ENCODE measurements at places on chromosomes 1 and 21.

DNA sequence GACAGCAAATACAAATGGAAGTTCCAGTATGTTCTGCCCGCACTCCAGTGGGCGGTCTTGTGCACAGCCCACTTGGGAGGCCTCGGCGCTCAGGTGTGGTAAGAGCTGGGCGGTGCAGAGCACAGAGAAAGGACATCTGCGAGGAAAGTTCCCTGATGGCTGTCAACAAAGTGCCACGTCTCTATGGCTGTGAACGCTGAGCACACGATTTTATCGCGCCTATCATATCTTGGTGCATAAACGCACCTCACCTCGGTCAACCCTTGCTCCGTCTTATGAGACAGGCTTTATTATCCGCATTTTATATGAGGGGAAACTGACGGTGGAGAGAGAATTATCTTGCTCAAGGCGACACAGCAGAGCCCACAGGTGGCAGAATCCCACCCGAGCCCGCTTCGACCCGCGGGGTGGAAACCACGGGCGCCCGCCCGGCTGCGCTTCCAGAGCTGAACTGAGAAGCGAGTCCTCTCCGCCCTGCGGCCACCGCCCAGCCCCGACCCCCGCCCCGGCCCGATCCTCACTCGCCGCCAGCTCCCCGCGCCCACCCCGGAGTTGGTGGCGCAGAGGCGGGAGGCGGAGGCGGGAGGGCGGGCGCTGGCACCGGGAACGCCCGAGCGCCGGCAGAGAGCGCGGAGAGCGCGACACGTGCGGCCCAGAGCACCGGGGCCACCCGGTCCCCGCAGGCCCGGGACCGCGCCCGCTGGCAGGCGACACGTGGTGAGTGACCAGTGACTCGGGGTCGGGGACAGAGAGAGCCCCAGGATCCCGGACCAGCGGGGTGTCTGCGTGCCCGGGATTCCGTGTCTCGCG, at the start of gene IL12RB2:
TSS of gene IL12RB2 (plus strand) at position 623 of the 810 bp plus-strand sequence. CDS start 12,496 bp downstream, outside the sequence.
- peak; percentile 25 for DNase-seq

DNA sequence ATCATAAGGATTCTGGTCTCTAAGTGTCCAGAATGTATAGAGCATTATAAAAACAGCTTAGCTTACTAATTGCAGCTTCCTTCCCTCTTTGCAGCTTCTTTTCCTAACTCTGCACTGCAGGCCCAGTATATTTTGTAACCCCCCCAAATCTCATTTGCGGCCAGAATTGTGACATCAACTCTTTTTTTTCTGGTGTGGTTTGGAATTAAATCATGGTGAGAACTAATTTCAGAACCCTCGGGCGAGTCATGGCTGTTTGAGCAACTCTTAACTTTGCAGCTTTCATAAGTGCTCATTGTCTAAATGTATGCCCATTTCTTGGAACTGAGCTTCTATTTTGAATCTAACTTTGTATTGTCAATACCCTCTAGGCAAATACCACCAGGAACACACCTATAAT, 187.4 kb downstream of the CYYR1 start:
- DNase-seq = no peak

GRCh38 chr1:209805341-209805781, 581 bp downstream of the IRF6 start:
- DNase-seq = no peak

DNA sequence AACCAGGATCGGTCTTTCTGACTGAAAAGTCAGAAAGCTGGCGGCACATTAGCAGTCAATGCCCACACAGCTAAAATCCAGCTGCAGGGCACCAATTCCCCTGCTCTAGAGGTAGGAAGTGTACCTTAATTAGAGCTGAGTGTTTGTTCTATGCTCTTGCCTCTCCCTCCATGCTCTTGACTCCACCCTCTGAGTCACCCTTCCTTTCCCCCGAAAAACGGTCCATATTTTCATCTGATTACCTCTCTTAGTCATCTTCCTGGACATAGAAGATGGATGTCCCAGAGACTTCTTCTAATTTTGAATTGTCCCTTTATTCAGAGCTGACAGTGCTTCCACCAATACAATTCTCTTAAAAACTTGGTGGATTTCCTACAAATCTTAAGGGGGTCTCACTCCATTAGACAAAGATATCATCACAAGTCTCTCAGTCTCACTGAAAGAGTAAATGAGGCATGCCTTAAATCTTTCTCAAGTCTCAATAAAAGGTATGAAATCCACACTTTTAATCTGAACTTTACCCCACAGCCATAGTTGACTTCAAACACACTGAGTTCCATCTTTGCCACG, 44.1 kb upstream of the SLC19A1 start:
- no peak for DNase-seq

DNA sequence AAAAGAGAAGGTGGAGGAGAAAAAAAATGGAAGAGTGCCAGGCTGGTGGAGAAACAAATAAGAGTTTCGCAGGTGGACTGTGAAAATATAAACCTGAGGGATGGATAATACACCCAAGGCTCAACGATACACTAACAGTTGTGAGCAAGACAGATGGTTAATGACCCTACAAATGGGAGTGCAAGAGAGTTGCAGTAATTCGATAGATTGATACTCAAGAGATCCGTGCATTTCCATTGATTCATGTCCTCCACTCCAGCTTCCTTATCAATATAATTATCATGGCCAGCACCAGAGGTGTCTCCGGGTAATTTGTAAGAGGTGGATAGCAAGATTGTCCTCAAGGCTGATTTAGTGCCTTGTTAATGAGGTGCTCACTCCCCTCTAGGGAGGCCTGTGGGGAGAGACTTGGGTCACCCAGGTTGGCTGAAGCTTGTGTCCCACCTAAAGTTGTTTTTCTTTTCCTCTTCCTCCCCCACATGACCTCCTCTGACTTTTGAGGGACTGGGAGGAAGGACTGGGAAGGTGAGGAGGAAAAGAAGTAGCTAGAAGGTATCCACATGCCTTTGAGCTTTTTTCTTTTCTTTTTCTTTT, 221.8 kb upstream of the KIAA0040 start:
- no peak for DNase-seq

GRCh38 chr1:17502326-17502778, 37.1 kb upstream of the ARHGEF10L start:
- DNase-seq = peak; percentile 19

GRCh38 chr21:41989698-41990097, 20.5 kb downstream of the ZBTB21 start:
- DNase-seq = no peak

DNA sequence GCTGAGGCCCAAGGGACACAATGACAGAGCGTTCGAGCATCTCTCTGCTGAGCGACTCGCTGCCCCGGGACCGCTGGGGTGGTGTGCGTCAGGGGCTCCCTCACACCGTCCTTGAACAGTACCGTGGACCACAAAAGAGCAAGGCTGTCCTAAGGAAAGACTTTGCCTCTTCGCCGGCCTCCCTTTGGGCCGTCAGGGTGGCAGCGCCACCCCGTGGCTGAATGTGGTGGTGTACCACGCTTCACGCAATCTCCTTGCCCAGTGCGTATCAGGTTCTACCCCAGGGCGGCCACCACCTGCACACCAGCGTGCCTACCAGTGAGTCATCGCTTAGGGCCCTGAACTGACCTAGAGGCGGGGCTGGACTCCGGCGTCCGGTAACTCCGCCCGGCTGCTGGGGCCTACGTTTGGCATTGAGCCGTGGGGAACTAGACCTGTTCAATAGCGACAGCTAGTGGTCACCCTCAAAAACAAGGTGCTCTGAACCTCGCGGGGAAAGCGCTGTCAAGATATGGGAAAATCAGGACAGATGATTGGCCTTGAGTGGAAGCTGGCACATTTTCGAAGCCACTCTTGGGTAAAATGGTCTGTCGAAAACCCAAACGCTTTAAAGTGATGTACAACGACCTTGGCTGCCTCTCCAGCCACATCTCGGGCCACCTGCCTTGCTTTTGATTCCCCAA, 8.1 kb upstream of the TRAF3IP3 start:
- no peak for DNase-seq

DNA sequence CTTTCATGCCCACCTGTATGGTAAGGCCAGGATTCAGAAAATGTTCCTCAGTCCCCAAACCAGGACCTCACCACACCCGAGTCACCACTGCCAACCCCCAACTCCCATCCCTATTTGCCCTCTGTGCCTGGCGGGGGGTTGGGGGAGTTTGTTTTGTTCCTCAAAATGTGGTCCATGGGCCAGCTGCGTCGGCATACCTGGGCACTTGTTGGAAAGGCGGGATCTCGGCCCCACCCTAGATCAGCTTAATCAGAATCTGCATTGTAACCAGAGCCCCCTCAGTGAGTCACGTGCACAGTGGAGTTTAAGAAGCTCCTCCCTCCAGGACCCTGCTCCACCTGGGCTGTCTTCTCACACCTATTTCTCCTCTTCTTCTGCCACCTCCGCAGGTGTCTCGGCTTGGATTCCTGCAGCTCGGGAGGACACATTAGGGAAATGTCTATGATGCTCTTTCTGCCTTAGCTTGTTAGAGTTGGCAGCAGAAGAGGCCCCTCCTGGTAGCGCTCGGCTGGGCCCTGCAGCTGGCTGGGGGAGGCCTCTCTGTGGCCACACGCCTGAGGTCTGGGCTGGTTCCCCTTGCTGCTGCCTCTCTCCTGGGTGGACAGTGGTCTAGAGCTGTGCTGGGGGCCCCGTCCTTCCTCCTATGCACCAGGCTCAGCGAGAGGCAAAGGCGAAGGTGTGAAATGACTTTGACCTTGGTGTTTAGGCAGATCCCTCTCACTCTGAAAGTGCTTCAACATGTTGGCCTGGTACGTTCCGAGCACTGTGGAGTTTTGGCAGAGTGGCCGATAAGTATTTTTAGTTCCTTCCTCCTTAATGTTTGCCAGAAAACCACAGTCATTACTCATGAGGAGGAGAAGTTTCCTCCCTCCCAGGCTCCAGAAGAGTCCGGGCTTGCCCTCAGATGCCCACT, 41.8 kb upstream of the CAMTA1 start:
- no peak for DNase-seq

DNA sequence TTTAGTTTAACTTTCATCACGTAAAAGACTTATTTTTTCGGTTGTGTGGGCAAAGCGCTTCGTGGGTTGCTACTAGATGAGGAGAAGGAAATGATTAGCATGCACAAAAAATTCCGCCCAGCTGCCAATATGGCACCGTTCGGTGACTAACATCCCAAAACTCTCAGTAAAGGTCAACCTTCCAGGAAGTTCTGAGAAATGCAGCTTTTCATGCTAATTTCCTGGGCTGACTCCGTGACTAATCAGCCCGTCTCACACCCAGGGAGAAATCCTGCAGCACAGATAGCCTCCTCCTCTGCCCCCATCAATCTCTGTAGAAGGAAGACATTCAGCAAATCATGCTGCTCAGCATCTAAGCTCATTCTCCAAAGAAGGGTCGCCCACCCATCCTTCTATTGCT, 34.1 kb downstream of the TMCO4 start:
- DNase-seq = no peak

DNA sequence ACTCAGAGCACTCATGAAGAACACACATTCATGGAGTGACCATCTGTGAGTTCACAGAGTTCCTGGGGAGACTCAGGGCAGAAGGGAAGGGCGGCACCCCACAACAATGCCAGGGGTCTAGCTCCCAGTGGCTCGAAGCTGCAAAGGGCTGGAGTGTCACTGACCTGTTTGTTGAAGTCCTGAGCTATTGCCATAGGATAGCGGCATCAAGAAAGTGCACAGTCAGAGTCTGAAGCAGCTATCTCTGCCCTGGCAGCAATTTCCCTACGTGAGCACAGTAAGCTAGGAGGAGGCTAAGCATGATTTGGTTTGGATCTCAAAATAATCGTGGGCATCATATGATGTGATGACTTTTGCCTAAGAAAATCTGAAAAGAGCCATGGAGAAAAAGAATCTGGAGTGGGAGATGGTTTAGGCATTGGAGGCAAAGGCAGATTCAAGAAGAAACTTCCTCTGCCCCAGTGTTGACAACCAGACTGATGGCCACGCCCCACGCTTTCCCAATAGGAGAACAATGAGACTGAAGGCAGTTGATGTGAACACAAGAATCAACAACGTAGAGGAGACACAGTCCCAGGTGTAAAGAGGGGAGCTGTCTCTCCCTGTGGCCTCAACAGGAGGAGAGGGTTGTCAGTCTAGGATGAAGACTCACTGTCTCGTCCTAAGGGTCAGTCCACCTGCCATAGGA, 100.0 kb upstream of the SLC25A33 start:
- no peak for DNase-seq

GRCh38 chr1:117173006-117173405, 37.7 kb downstream of the VTCN1 start:
- DNase-seq = no peak

DNA sequence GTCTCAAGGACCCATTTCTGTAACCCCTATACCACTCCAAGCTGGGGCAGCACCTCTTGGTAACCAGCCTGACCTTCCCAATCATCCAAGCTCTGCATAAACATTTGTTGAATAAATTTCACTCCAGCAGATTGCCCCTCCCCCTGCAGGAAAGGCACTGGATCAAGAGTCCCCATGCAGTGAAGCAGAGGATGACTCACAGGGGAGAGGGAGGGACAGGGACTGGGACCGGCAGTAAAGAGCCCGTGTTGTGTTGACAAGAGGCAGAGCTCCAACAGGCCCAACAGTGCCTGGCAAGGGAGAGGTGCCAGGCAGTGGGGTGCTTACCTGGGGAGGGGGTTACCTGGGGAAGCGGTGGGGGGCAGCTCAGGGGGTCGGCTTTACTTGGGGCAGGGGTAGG, 32.3 kb downstream of the SLC9A1 start:
- no peak for DNase-seq

DNA sequence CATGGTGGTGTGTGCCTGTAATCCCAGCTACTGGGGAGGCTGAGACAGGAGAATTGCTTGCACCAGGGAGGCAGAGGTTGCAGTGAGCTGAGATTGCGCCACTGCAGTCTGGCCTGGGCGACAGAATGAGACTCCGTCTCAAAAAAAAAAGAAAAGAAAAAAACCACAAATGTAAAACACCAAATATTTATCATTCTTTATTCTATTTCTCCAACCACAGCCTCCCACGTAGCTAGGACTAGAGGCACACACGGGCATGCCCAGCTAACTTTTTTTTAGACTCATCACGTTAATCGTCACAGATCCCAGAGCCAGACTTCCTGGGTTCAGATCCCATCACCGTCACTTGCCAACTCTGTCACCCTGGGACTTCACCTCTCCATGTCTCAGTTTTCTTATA, 13.5 kb downstream of the DNAJC16 start:
- no peak for DNase-seq

DNA sequence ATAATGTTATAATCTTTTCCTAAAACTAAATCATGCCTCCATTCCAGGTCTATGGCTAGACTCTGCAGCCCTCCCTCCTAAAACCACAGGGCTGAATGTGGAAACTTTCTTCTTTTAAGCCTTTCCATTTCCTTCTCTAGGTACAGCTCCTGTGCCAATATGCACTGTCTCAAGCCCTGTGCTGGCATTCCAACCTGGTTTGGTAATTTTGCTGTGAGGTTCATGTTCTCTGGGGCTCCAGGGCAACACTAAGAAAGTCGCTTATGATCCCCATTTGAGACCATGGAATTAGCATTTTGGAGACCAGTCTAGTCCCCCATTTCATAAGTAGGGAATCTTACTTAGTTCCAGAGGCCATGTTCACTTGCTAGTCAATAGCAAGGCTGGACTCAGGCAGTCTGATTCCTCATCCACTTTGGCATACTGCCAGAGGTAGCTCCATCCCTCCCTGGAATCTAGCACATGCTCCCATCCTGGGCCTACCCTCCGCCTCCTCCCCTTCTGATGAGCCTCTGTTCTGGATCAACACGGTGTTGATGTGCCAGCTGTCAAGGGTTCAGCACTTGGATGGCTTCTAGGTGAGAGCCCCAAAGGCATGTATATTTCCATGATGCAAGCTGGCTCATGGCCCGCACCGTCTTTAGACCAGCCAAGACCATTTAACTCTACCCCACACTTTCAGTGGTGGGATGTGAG, 36.5 kb downstream of the ZMYND12 start:
- peak; percentile 35 for DNase-seq

All from NCI-H524 treated with DMSO at 0.1 percent for 48 hours (cell line).